Psoas muscle (tissue), 8 donors: ENCODE measurements at places on chromosomes 5 and 9. TPM values are rescaled to one million over a fixed set of nuclear protein-coding genes. Genes with fewer than 3 reads are reported as not detected.

DNA sequence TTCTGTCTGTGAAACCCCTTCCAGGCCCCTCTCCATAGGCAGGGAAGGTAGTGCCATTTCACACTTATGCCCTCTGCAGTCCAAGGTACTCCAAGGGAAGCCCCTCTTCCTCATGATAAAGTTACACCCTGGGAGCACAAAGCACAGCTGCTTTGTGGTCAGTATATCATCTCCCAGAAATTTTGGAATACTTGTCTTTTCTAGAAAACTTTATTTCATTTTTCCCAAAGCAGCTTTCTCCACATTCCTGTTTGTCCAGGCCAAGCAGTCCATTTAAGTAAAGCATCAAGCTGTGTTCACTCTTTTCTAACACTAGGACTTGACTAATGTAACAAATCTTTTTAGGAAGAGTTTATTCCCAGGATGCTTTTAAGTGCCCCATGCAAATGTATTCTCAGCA lies 371.8 kb upstream of the RGMB start:
- no peak overlapping the region for H3K27ac ChIP-seq
- no peak overlapping the region for H3K4me3 ChIP-seq
- H3K27me3 ChIP-seq = no peaks in the 10 kb centered on the region
- no peaks in the 10 kb centered on the region for H3K4me1 ChIP-seq

DNA sequence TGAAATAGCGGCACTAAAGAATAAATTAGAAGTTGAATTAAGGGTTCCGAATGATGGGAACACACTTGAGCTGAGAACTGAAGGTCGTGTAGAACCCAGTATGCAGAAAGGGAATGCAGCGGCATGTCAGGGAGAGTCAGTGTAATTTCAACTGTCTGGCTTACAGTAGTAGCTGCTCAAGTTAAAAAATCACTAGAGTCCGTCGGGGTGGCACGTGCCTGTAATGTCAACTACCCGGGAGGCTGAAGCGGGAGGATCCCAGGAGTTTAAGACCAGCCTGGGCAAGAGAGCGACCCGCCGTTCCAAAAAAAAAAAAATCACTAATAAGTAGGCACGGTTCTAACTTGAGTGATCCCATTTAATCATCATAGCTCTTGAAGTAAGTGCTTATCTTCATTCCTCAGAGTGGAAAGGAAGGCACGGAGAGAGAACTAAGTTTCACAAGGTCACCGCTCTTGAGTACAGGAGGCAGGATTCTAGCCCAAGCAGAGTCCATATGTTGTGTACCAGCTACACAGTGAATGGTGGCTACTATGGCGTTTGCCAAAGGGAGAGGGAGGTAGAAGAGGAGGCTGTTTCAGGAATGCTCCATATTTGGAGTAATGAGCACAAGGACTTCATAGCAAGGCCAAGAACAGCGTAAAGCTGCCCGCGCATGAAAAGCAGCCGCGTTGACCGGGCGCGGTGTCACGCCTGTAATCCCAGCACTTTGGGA lies 831 bp downstream of the RMRP start:
- DNase-seq = no peak
- H3K4me1 ChIP-seq = peaks cover 26% of the 10 kb centered on the region
- peak overlapping the region; percentile 89 for H3K4me3 ChIP-seq
- no peaks in the 10 kb centered on the region for H3K27me3 ChIP-seq
- peaks cover 18% of the 10 kb centered on the region for H3K36me3 ChIP-seq
- peak overlapping the region; percentile 100 for H3K27ac ChIP-seq

- no peaks in the 10 kb centered on the region for H3K36me3 ChIP-seq
- no peak for DNase-seq
- H3K4me1 ChIP-seq = peaks cover 50% of the 10 kb centered on the region
- no peak overlapping the region for H3K4me3 ChIP-seq
- H3K27ac ChIP-seq = peak overlapping the region; percentile 47
Measured at GRCh38 chr5:67043796-67044511, 152.6 kb downstream of the CD180 start.

DNA sequence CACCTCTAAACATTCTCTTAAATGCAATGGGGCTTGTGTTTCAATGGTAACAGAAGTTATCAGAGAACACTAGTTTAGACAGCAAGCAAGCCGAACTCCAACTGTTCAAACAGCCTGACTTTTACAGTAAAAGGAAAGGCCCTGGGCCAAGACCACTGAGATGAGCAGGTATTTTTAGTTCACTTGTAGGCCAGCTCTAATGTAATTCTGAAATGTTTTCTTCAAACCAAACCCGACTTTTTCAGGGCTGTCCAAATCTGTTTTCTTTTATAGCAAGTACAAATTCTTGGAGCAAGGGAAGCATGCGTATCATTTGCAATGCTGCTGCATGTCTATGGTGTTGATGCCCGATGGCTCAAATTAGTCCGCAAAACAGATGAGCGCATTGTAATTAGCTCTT lies 192.9 kb downstream of the SLF1 start:
- no peak overlapping the region for H3K27ac ChIP-seq
- H3K27me3 ChIP-seq = no peaks in the 10 kb centered on the region
- H3K4me1 ChIP-seq = no peaks in the 10 kb centered on the region
- H3K4me3 ChIP-seq = no peak overlapping the region
- DNase-seq = no peak
- no peaks in the 10 kb centered on the region for H3K36me3 ChIP-seq

DNA sequence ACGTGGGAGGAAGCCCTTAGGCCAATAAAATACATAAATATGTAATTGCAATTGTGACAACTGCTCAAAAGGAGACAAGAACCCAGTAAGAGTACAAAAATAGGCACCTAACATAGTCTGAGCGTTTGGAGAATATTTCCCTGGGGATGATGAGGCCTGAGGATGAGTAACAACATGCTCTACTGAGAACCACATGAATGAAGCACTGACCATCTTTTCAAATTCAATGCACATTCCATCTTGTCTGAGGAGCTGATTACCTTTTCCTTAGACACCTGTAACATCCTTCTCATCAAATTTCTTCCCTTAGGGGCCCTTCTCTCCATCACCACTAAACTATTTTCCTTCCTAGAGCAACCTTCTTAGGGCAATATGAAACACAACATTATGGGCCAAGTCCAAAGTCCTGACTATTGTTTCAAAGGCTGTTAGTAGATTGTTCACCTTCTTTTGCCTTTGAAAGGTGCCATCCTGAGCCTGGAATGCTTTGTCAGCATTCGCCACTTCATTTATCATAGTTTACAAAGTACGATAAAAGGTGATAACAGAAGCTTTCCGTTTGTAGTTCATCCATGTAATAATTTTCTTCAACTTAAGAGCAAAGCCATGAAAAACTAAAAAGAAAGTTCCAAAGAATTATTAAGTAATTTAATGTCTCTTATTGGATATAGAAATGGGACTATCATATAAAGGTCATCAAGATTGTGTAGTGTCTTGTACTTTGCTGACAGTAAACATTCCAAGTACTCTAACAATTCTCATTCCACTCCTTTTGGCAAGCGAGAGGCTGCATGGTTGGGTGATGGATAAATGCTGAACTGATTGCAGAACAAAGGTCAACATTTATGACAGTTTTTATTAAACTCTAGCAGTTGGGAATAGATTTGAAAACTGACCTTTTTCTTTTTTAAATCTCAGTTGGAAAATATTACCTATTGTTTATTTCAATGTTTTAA lies 471.3 kb downstream of the PDE4D start:
- DNase-seq = no peak
- H3K36me3 ChIP-seq = no peaks in the 10 kb centered on the region
- no peak overlapping the region for H3K4me3 ChIP-seq
- peaks cover 23% of the 10 kb centered on the region for H3K4me1 ChIP-seq
- H3K27me3 ChIP-seq = no peaks in the 10 kb centered on the region

Gene FBP1
- total RNA-seq = 0.51 TPM

GRCh38 chr5:3276896-3277295 lies 318.7 kb upstream of the IRX1 start:
- no peaks in the 10 kb centered on the region for H3K4me1 ChIP-seq
- DNase-seq = no peak
- peaks cover 8% of the 10 kb centered on the region for H3K27me3 ChIP-seq
- H3K36me3 ChIP-seq = no peaks in the 10 kb centered on the region
- H3K27ac ChIP-seq = no peak overlapping the region
- H3K4me3 ChIP-seq = no peak overlapping the region

DNA sequence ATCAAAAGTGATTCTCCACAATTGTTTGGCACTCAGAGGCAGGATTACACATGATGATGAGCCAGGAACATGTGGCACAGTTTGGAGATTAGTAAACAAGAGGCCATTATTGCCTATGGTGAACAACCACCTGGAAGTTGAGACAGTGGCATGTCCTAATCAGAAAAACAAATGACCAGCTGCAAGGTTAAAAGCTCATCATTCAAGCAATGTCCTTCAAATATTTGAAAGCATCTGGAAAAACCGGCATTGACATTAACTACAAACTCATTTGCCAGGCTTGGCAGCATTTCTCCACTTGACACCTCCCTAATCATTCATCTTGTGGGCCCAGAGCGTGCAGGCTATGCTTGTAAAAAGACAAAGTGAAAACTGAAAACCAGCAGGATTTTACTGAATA lies 80.6 kb upstream of the MEGF10 start:
- H3K27me3 ChIP-seq = no peaks in the 10 kb centered on the region
- H3K4me1 ChIP-seq = no peaks in the 10 kb centered on the region
- no peak overlapping the region for H3K4me3 ChIP-seq
- no peaks in the 10 kb centered on the region for H3K36me3 ChIP-seq

Gene FOXD4L4
- not detected for total RNA-seq

Gene EIF4E1B
- total RNA-seq = not detected

Gene OR13C9
- not detected for total RNA-seq

GRCh38 chr5:174111287-174111973 lies 65.9 kb downstream of the NSG2 start:
- no peak for DNase-seq
- no peaks in the 10 kb centered on the region for H3K27me3 ChIP-seq
- no peaks in the 10 kb centered on the region for H3K4me1 ChIP-seq
- H3K36me3 ChIP-seq = no peaks in the 10 kb centered on the region
- H3K4me3 ChIP-seq = no peak overlapping the region
- H3K27ac ChIP-seq = no peak overlapping the region

DNA sequence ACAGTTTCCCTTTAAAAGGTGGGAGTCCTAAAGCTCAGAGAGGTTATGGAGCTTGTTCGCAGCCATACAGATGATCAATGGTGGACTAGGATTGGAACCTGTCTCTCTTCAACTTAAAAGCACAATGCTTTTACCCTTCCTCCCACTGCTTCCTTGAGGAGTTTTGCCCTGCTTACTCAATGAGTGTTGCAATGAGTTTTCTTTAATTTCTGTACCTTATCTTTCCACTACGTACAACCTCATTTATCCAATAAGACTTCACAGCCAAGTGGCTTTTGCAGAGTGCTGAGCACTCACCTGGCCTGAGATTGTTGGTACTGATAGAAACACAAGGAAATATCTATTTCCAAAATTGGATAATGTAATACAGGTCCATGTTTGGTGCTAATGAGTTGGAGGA lies 64.7 kb upstream of the ANKRD55 start:
- H3K27ac ChIP-seq = no peak overlapping the region
- H3K4me1 ChIP-seq = no peaks in the 10 kb centered on the region
- H3K36me3 ChIP-seq = no peaks in the 10 kb centered on the region
- no peaks in the 10 kb centered on the region for H3K27me3 ChIP-seq
- no peak for DNase-seq

GRCh38 chr5:82365744-82366228 lies 87.6 kb upstream of the RPS23 start:
- no peaks in the 10 kb centered on the region for H3K27me3 ChIP-seq
- no peaks in the 10 kb centered on the region for H3K4me1 ChIP-seq
- H3K4me3 ChIP-seq = no peak overlapping the region
- no peak for DNase-seq
- no peaks in the 10 kb centered on the region for H3K36me3 ChIP-seq

DNA sequence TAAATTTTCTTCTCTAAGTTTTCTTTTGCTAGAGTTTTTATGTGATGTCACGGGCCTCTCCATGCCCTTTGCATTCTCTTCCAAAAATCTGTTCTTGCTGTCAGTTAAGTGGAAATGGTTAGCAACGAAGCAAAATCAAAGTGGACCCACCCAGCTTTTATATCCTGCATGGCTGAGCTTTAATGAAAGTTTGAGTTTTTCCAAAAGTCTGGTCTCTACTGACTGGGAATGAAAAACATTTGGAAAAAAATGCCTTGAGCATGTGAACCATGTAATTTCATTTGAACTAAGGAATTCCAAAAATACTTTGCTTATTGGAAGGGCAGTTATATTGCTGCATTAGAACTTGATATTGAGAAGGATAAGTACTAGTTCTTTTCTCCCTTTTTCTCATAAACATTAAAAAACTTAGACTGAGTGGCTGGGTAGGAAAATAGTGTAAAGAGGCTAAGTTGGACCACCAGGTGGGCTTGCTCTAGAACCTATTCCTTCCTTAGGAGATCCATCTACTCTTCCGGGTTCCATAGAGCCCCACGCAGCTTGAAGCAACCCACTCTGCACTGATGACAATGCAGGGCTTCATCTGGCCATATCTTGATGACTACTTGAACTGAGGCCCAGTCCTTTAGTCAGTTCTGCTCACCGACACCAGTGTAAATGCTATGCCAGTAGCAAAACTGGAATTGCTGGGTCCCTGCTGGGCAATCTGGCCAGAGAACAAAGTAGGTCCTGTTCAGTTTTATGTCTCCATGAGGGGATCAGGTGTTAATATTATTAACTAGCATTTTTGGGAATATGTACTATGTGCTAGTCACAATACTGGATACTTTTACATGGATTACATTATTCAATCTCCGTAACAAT lies 17.4 kb upstream of the RIC1 start:
- H3K27ac ChIP-seq = peak overlapping the region; percentile 3
- no peak for DNase-seq
- no peak overlapping the region for H3K4me3 ChIP-seq
- peaks cover 3% of the 10 kb centered on the region for H3K4me1 ChIP-seq

DNA sequence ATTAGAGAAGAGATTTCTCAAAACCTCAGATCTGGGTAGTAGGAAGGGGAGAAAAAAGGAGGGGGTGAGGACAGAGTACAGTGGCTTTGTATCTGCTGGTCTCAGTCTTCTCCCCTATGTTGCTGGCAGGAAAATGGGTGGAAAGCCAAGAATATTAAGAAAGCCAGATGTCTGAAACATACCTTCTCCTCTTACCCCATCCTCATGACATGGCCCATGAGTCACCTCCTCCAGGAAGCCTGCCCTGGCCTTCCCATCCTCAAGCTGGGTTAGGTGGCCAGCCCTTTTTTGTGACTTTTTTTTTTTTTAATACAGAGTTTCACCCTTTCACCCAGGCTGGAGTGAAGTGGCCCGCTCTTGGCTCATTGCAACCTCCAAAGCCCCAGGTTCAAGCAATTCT lies 61.8 kb downstream of the ABCA1 start:
- H3K4me1 ChIP-seq = peaks cover 58% of the 10 kb centered on the region
- no peak for DNase-seq
- H3K27me3 ChIP-seq = no peaks in the 10 kb centered on the region
- H3K4me3 ChIP-seq = no peak overlapping the region

GRCh38 chr9:95901506-95901905 lies 26.0 kb downstream of the ERCC6L2 start:
- DNase-seq = no peak
- H3K27me3 ChIP-seq = no peaks in the 10 kb centered on the region
- H3K4me1 ChIP-seq = no peaks in the 10 kb centered on the region
- no peak overlapping the region for H3K27ac ChIP-seq

GRCh38 chr5:133456933-133457402 lies 155.4 kb downstream of the FSTL4 start:
- no peak overlapping the region for H3K4me3 ChIP-seq
- no peaks in the 10 kb centered on the region for H3K36me3 ChIP-seq
- no peak overlapping the region for H3K27ac ChIP-seq
